ENCODE measurements at places on chromosomes 1 and 21. TPM values are rescaled to one million over a fixed set of nuclear protein-coding genes. Genes with fewer than 3 reads are reported as not detected.

GRCh38 chr1:73056826-73057225 is 774.5 kb upstream of the NEGR1 start:
- H3K4me3 ChIP-seq, result no peak overlapping the region
- H3K27me3 ChIP-seq, result no peaks in the 10 kb centered on the region
- no peaks in the 10 kb centered on the region for H3K36me3 ChIP-seq
- no peaks in the 10 kb centered on the region for H3K4me1 ChIP-seq

Gene TFF2
- total RNA-seq, result not detected

DNA sequence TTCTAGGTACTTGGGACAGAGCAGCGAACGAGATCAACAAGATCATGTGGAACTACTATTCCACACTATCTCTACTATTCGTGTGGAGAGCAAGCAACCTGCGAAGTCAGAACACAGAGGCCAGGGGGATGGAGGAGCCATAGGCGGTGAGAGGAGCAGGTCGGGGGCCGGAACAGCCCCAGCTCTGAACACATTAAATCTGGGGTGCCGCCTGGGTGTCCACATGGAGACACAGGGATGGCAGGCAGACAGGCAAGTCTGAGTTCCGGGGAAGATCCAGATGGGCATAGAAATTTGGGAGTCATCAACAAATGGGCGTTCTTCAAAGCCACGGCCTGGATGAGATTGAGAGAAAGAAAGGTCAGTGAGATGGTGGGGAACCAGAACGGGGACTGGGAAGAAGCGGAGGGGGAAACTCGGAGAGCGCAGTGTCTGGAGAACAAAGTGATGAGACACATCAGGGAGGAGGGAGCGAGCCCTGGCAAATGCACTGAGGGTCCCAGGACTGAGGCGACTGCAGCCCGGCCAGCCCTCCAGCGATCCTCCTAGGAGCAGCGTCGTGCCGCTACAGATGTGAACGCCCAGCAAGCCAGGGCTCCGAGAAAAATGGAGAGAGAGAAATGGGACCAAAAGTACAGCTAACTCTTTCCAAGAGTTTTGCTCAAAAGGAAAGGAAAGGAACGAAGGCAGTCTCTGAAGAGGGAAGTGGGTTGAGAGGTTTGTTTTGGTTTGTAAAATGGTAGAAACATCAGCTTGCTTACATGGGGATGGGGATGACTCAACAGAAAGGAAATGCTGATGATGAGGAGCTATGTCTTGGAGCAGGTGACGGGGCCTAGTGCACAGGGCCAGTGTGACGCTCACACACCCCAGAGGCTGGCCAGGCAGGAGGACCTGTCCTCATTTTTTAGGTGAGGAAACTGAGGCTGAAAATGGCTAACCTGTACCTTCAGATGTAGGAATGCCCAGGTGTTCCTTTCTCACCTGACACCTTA is 84.5 kb downstream of the GLIS1 start:
- no peak for DNase-seq
- H3K4me1 ChIP-seq, result no peaks in the 10 kb centered on the region
- H3K27me3 ChIP-seq, result no peaks in the 10 kb centered on the region
- H3K27ac ChIP-seq, result no peak overlapping the region
- no peak overlapping the region for H3K4me3 ChIP-seq
- H3K36me3 ChIP-seq, result no peaks in the 10 kb centered on the region

DNA sequence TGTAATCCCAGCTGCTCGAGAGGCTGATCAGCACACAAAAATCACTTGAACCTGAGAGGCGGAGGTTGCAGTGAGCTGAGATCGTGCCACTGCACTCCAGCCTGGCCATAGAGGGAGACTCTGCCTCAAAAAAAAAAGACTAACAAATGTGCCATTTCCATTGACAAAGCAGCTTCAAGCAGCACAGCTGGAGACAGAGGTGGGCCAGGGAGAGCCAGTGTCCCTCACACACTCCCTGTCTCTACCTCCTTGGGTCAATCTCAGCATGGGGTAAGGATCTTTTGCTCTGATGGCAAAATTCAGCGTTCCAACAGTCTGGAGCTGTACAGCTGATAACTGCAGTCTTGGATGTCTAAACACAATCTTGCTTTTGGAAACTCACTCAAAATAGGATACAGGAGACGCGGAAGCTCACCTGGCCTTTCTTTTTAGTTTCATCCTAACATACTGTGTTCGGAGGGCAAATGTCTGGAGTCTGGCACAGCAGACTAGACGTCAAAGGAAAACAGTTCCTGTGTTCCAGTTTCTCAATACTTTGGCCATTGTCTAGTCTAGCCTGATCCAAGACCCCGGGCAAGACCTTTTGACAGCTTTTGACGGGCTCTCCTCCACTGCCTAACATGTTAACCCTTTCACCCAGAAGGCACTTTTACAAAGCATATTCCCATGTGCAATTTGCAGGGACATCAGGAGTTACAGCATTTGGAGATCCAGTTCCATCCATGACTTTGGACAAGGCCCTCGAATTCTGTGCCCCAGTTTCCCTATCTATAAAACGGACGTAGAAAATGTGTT is 2.9 kb downstream of the RCC2 start:
- DNase-seq, result no peak
- peak overlapping the region; percentile 69 for H3K27ac ChIP-seq
- H3K27me3 ChIP-seq, result no peaks in the 10 kb centered on the region
- H3K36me3 ChIP-seq, result peaks cover 47% of the 10 kb centered on the region
- H3K4me3 ChIP-seq, result peak overlapping the region; percentile 75

Gene AMY2B
- 2.9 TPM for total RNA-seq

Gene NR5A2
- total RNA-seq, result not detected

DNA sequence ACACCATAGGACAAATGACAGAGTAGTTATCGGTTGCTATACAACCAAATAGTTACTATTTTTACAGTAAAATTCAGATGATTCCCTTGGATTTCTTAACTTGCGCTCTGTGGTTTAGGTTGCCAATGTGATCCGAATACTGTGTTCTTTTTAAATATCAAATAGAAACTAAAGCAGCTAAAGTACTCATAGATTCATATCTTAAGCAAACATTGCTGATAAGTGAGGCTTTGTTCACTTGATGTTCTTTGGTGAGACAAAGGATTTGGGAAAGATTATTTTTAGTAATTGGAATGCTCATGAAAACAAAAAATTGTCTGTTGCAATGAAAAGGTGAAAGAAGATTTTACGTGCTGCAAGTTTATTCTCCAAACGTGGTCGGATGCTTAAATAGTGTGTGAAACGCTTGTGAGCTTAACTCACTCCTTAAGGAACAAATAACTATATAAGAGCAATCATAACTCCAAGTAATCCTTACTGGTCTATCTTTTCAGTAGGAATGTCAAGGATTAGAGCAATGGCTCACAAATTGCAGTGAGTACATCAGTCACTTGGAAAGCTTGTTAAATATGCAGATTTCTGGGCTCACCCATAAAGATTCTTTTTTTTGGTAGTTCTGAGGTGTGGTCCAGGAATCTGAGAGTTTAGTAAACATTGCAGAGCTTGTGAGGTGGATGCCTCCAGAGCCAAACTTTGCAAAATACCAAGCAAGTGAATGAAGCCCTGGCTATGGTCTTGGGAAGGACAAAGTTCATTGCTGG is 31.8 kb upstream of the PDC start:
- H3K27me3 ChIP-seq, result no peaks in the 10 kb centered on the region
- no peak for DNase-seq
- no peak overlapping the region for H3K4me3 ChIP-seq
- H3K27ac ChIP-seq, result no peak overlapping the region

Gene LRRC8D
- total RNA-seq, result 15.0 TPM

DNA sequence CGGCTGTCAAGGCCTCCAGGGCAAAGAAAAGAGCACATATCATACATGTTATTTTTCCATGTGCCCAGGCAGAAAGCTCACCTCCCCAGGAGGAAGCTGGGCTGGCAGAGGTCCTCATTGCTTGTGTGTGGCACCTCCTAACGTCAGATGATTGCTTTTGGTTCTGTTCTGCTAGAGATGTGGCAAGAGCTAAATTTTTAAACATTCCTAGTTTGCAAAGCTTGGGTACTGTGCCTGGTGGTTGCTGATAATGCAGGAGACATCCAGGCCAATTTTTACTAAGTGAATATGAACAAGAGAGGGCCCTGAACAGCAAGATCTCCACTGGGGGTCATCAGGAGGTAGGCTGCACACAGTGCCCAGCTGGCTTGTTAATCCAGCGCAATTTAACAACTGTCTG is 93.9 kb downstream of the TBX19 start:
- H3K4me1 ChIP-seq, result no peaks in the 10 kb centered on the region
- no peak overlapping the region for H3K4me3 ChIP-seq
- no peaks in the 10 kb centered on the region for H3K27me3 ChIP-seq
- H3K27ac ChIP-seq, result no peak overlapping the region
- DNase-seq, result no peak

Gene GPA33
- total RNA-seq, result 1.2 TPM

- no peak overlapping the region for H3K27ac ChIP-seq
- DNase-seq, result no peak
- no peak overlapping the region for H3K4me3 ChIP-seq
- no peaks in the 10 kb centered on the region for H3K4me1 ChIP-seq
- peaks cover 5% of the 10 kb centered on the region for H3K27me3 ChIP-seq
- H3K36me3 ChIP-seq, result no peaks in the 10 kb centered on the region
Observed at GRCh38 chr1:115445090-115445489, 107.0 kb upstream of the NGF start.

DNA sequence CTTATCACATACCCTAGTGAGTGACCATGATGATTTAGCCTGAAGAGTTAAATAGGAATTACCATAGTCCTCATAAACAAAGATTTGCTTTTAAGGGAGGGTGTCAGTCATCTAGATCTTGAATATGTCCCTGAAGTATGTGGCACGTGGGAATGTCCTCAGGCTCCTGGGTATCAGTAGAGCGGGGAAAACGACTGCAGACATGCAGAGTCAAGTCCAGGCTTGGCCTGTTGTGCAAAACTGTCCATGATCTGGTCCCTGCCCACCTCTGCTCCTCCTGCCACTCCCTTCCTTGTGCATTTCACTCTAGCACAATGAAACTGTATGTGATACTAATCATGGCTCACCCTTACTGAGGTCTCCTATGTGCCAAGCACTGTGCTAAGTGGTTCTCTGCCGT is 12.9 kb downstream of the MOV10 start:
- H3K4me3 ChIP-seq, result no peak overlapping the region
- no peak for DNase-seq
- peaks cover 5% of the 10 kb centered on the region for H3K36me3 ChIP-seq
- peaks cover 4% of the 10 kb centered on the region for H3K4me1 ChIP-seq
- H3K27ac ChIP-seq, result no peak overlapping the region

DNA sequence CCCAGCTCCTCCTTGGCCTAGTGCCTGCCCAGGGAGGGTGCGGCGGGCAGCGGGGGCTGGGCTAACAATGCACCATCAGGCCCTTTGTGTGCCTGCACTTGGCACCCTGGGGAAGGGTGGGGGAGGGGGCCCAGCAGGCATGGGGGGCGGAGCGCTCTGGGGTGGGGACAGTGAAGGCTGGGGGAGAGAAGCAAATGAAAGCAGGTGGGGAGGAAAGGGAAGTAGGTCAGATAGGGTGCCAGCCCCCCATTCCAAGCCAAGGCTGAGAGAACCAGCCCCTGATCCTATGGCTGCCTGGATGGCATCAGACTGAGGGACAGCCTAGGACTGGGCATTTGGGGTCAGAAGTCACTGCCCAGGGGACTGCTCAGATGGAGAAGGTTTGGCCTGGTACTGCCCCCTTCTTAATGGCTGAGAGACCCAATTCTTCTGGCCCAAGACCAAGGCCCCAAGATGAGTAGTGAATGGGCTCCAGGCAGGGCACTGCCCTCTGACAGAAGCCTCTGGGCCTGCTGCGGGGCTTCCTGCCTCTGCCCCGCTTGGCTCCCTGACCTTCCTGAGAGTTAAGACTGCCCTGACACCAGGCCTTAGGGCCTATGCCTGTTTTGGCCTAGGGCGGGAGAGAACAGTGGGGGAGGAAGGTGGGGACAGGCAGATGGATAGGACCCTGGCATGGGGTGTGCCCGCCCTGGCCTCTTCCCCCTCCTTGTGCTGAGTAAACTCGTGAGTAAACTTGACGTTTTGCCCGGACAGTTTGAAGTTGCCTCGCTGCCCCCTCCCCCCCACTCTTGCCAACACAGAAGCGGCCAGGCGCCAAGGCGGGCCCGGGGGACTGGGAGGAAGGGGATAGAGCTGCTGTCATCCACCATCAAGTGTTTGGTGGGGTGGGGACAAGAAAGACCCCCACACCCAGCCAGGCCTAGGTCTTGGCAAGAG is 2.7 kb downstream of the ZBTB7B start:
- H3K27me3 ChIP-seq, result no peaks in the 10 kb centered on the region
- peak overlapping the region; percentile 100 for H3K27ac ChIP-seq
- H3K4me1 ChIP-seq, result peaks cover 44% of the 10 kb centered on the region
- H3K4me3 ChIP-seq, result peak overlapping the region; percentile 88
- DNase-seq, result peak; percentile 39

Gene PIGR
- not detected for total RNA-seq

Gene DPT
- total RNA-seq, result not detected

Gene DIPK1A
- 5.0 TPM for total RNA-seq

- DNase-seq, result no peak
- no peak overlapping the region for H3K27ac ChIP-seq
- no peaks in the 10 kb centered on the region for H3K4me1 ChIP-seq
- H3K36me3 ChIP-seq, result no peaks in the 10 kb centered on the region
Observed at GRCh38 chr21:26679284-26679683, 106.2 kb upstream of the CYYR1 start.

GRCh38 chr1:60832367-60832766 is 250.0 kb upstream of the NFIA start:
- H3K36me3 ChIP-seq, result no peaks in the 10 kb centered on the region
- no peaks in the 10 kb centered on the region for H3K4me1 ChIP-seq
- H3K27me3 ChIP-seq, result peaks cover 32% of the 10 kb centered on the region
- no peak overlapping the region for H3K4me3 ChIP-seq

DNA sequence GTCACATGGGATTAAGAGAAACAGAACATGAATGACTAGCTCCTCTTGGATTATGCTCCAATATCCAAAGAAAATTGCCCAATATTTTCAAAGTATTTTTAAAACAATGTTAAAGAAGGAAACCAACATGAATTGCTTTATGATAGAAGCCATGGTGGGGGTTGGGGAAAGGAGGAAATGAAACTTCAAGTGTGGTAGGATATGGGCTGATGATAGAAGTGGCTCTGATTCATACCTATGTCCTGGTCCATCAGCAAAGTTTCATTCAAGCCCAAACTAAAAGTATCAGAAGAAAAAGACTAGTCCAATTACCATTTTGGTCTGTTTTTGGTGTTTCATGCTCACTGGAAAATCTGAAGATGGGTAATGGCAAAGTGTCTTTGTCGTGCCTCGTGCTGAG is 104.2 kb upstream of the PROX1 start:
- peak; percentile 10 for DNase-seq
- no peak overlapping the region for H3K27ac ChIP-seq
- no peak overlapping the region for H3K4me3 ChIP-seq
- H3K36me3 ChIP-seq, result no peaks in the 10 kb centered on the region

Gene TMCO2
- not detected for total RNA-seq
